A549 (cell line): ENCODE measurements at places on chromosomes 3 and 15.

DNA sequence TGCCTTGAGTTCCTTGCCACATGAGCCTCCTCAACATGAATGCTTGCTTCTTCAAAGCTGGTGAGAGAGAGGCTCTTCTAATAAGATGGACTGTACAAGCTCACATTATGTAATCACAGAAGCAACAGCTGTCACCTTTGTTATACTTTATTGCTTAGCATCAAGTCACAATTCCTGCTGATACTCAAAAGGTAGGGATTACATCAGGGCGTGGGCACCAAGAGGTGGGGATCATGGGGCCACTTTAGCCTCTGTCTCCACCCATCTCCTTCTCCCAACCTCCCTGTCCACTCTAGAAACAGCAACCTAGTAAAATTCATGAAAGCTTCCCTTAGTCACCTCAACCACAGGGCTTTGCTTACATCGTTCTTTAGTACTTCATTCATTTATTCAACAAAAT is 95.9 kb downstream of the FAM43A start:
- DNase-seq = no peak

DNA sequence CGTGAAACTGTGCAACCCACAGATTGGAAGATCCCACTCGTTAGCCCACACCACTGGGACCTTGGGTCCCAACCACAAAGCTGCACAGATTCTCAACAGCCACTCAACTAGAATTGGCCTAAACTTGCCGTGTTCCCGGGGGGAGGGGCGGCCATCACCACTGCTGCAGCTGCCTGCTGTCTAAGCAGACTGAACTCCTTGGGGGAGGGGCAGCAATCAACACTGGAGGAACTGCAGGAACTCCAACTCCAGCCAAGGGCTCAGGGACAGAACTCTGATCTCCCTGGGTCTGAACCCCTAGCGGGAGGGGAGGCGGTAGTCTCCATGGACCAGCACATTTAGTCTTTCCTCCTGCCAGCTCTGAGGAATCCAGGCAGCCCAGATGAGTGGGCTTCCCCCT is 205.9 kb downstream of the RSL24D1 start:
- no peak for DNase-seq

GRCh38 chr3:165641569-165642310 is 195.5 kb downstream of the BCHE start:
- DNase-seq = no peak

GRCh38 chr3:22923711-22924110 is 279.4 kb upstream of the UBE2E2 start:
- no peak for DNase-seq

DNA sequence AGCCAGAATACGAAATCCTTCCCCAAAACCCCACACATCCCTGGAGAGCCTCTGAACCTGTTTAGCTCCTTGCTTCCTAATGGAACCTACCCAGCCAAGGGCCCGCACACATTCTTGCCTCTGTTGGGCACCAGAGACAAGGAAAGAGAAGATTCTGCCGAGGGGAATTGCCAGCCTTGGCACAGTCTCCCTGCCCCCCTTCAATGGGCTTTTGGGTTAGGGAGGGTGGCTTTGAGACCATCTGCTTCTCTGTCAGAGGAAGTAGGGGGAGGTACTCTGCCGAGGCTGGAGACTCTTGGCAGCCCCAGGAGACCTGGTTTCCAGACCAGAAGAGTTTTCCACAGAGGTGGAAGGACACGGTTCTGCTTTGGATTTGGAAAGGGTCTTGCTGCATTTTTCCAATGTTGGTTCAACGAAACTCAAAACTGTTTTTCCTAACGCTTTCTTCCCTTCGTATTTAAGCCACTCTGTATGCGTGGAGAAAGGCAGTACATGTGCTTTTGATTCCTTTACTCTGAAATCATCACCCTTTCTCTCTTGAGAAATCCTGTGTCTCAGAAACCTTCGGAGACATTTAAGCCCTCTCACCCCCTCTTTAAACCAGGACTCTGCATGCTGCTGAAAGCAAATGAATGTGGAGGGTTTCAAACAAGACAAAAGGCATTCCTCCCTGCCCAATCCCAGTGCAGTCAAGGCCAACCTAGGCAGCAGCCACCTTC is 78.8 kb upstream of the PRR23C start:
- DNase-seq = no peak

DNA sequence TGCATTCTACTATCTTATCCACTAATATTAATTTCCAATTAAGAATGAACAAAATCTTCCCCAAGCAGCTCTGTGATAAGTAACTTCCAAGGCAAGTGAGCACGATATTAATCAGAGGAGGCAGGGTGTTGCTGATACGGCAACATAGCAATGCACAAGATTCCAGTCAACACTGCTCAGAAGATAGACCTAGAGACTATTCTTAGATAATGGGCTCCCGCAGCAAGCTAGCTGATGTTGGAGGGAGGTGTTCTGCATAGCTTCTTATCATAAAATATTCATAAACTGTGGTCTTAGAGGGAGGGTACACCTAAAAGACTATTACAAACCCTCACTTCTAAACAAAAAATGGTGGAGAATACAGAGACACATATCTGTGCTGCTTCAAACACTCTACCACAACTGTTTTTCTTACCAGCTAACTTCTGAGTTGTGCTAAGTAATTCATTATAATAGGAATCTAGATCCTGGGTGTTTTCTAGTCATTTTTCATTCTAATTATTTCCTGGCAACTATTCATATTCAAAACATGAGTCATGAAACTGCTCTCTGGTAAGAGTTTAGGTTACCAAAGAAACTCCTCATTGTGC is 382.0 kb upstream of the SOX14 start:
- DNase-seq = no peak

DNA sequence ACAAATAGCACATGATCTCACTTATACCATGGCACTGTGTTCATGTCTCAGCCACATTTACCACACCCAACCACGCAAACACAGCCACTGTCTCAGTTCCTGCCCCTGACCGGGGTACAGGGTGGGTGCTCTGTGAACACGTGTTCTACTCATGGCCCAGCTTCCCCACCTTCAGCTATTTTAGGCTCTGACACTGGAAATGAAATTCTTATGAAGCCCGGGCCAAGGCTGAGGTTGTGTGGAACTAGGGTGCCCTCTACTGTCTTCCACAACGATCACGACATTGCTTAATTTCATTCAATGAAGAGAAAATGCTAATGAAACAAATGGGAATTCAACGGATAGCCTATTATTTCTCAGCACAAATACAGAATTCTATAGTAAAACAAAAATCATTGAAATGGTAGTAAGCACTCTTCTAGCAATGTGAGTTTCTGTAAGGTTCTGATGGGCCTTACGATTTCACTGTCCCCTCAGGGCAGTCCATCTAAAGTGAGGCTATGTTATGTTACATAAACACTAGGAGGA is 2.1 kb upstream of the GABRA5 start:
- peak; percentile 74 for DNase-seq

GRCh38 chr15:42274702-42274989 is 1.4 kb upstream of the TMEM87A start:
- DNase-seq = no peak

GRCh38 chr3:38173834-38174418 is 8.6 kb downstream of the OXSR1 start:
- no peak for DNase-seq

GRCh38 chr3:7669641-7670040 is 808.7 kb downstream of the GRM7 start:
- DNase-seq = no peak

DNA sequence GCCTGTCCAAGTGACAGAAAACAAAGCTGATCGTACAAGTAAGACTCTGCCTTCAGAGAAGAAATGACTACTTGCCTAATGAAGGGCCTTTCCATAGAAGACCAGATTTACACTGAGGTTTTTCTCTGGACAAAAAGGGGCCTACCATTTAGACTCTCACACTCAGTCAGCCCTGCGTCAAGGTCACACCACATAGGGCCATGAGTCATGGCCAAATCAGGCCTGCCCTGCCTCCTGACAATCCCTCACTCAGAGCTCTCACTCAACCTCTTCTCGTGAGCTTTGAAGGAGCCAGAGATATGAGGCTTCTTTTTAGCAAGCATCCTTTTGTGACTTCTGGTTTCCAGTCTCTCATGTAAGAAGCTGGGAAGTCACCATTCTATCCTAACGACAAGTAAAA is 68.1 kb upstream of the NMNAT3 start:
- no peak for DNase-seq

GRCh38 chr3:126934991-126935390 is 47.9 kb upstream of the PLXNA1 start:
- no peak for DNase-seq

- DNase-seq = no peak
Observed at GRCh38 chr3:52636673-52637072, 49.0 kb downstream of the PBRM1 start.

DNA sequence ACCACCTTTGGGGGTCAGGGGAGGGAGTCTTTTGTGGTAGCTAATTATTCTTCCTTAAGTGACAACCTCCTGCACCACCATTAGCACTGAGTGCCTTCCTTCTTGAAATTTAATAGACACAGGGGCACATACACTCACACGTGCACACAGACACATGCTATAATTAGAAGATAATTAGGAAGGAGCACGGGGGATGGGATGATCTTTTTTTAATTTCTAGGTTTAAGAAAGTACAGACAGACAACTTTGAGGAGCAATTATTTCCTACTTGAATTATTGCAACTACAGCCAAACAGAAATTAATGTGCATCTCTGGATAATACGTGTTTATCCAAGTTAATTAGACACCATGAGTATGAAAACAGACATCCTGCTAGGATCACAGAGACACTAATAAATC is 44.8 kb upstream of the GUCA1C start:
- no peak for DNase-seq

DNA sequence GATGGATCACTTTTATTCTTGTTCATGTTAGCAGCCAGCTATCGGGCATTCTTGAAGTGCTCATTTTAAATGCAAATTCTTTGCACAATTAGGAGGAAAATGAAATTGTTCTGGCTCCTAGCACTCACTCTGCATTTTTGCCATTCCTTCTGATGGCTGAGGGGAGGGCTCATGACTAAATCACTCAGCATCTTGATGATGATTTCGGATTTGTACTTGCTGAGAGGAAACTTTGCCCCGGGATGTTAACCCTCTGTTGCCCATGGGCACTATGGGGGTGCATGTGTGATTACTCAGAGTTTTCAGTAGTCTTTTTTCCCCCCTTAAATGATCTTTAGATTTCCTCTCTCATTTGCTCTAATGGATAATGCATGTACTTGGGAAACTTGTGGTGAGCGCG is 299.6 kb upstream of the C2CD4B start:
- no peak for DNase-seq
